Activated naive CD4-positive, alpha-beta T cell (primary cell): ENCODE measurements at places on chromosomes 7 and 10.

GRCh38 chr10:71757399-71757922, 15.9 kb downstream of the VSIR start:
- DNase-seq, result no peak

GRCh38 chr10:77157248-77158019, 480.2 kb downstream of the KCNMA1 start:
- DNase-seq, result no peak

DNA sequence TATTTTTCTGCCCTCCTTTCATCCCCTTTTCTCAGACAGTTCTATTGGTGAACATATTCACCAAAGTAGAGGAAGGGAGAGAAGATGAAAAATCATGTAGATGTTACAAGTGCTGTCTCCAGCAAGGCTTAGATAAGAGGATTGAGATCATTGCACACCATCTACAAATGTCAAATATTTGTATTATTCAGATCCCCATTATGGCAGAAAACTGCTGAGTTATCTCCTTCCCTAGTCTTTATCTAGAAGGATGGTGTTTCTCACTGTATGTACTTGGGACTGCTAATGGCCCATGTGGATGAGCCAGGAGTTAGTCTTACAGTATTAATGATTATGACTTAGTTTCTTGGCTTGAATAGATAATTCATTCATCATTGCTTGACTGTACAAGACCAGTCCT, 147.2 kb upstream of the EEPD1 start:
- no peak for DNase-seq

DNA sequence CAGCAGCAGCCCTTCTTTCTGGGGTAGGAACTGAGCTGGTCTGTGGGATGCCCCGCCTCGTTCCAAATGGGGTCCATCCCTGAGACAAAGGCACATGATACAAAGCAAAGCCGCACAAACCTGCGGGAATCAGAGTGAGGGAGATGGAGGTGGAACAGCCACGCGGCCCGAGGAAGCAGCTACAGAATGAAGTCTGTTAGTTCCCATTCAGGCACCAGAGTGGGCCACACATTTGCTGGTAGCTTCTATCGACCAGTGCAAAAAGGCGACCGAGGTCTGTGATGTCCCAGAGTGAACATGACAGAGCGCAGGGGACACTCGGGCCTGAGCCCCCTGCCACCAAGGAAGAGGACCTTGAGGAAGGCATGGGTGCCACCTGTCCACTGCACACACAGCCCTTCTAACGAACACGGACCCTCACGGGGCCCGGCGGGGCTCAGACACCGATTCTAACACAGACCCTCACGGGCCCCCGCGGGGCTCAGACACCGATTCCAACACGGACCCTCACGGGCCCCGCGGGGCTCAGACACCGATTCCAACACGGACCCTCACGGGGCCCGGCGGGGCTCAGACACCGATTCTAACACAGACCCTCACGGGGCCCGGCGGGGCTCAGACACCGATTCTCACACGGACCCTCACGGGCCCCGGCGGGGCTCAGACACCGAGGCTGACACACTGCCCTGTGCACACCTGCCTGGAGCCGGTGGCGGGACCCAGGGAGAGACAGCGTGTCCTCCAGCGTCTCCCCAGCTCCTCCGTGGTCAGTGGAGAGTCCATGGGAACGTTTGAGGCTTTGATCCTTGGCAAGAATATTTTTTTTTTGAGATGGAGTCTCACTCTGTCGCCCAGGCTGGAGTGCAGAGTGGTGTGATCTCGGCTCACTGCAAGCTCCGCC, 32.8 kb upstream of the FAM20C start:
- DNase-seq, result no peak

GRCh38 chr10:17038627-17039026, 91.0 kb downstream of the CUBN start:
- no peak for DNase-seq

- DNase-seq, result no peak
Measured at GRCh38 chr7:130853503-130854279, 119.7 kb upstream of the KLF14 start.

- no peak for DNase-seq
Measured at GRCh38 chr7:94055963-94056362, 51.8 kb upstream of the BET1 start.

DNA sequence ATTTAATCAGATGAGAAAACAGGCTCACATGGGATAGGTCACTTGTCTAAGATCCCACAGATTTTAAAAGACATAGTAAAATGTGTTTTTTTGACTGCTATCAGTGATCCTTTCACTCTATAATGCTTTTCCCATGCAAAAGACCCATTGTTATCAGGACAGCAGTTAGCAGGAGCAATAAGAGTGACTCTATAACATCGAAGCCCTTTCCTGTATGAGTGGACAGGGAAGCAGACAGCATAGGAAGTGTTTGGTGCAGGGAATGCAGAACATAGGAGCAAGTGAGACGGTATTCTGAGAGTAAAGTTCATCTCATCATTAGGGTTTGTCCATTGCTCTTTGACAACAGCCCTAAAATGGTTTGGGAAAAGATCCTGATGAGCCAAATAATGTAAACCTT, 68.5 kb downstream of the SLC25A13 start:
- DNase-seq, result no peak

DNA sequence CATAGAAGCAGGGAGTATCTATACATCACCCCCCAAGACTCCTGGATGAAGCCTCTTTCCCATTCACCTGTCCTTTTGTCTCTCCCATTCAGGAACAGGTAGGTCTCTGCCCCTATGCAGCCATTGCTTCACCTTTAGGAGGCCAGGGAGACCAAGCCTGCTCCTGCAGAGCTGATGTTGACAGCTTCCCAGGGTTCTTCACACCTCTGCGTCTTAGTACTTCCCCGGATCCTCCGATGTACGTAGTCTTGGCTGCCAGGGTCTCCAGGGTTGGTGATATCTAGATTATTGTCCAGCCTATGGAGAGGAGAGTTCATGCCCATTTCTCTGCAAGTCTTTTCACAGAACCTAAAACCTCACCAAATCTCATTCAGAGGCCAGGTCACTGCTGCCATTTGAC, 365.7 kb upstream of the KLF6 start:
- DNase-seq, result no peak

DNA sequence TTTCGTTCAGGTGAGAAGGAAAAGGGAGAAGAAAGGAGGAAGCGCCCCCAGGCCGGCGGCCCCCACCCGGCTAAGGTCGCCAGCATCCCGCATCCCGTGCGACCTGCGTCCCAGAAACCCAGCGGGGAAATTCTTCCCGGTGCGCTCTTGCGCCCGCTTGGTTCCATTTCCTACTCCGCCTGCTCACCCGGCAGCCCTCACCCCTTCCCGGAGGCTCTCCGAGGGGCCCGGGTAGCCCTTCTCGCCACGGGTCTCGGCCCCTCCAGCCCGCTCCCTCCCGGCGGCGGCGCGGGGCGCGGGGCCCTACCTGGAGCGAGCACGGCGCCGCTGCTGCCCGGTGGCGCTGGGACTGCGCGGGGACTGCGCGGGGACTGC, at the start of gene PRKCQ:
PRKCQ (minus strand) TSS at position 373 of the 375 bp plus-strand sequence. CDS start 65,141 bp downstream, outside the sequence.
- DNase-seq, result no peak

DNA sequence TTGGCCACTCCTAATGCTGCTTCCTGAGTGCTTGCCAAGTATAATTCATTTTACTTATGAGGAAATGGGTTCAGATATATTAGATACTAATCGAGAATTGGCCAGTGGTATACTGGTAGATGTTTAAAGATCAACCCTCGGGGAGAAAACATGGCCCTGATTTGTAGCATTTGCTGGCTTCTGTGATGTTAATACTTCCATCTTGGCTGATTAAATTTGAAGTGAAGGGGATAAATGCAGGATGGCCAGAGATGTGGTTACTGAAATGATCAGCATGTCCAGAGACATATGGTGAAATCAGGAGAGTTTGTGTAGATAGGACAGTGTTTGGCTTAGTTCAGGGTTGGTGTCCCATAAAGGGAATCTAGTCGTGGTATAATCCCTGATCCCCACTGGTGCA, 11.2 kb downstream of the UBE2D4 start:
- DNase-seq, result no peak

- DNase-seq, result no peak
Measured at GRCh38 chr10:119706521-119707278, 19.1 kb upstream of the INPP5F start.

DNA sequence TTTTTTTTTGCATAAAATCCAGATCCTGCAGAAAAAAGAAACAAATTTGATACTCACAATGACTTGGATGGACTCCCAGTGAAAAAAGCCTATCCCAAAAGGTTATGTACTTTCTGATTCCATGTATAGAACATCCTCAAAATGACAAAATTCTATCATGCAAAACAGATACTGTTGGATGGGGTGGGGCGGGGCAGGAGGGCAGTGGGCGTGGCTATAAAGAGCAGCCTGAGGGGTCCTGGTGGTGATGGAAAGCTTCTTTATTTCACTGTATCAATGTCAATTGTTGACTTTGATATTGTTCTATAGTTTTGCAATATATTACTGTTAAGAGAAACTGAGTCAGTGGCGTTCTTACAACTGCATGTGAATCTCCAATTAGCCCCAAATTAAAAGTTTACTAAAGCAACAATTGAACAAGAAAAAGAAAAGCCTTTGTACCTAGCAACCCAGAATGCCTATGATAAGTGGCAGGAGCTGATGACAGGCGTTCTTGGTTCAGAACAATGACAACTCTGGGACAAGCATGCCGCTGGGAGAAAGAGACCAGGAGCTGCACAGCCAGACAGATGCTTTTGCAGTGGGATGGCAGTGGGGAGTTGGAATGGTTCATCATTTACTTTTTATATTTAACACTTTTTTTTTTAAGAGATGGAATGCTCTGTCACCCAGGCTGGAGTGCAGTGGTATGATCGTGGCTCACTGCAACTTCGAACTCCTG, 101.9 kb downstream of the LHPP start:
- DNase-seq, result no peak

DNA sequence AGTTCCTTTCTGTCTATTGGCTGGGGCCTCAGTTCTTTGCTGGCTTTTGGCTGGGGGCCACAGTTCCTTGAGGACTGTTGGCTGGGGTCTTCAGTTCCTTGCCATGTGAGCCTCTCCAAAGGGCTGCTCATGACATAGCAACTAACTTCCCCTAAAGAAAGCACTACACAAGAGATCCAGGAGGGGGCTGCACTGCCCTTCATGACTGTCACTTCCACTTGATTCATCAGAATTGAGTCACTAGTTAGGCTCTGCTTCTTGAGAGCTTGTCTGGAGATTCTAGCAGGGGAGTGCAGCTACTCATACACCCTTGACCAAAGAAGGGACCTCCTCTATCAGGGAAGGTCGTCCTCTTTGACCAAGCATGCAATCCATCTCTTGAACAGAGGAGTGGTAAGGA, 38.0 kb upstream of the MKX start:
- no peak for DNase-seq

DNA sequence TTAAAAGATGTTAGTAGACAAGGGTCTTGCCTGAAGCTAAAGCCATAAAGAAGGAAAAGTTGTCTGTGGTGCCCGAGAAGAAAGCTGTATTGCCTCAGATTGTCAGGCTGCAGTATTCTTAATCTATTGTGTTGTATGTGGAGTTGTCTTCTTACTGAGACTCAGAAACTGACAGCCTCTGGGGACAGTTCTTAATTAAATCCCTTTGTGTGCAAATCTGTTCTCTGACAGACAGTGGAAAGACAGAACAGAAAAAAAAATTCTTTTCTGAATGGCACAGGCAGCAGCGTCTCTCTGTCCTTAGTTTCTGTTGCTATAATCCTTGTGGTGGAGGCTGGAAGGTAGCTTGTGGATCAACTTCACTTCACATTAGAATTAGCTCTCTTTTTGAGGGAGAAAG, 16.8 kb downstream of the VWC2 start:
- no peak for DNase-seq

GRCh38 chr10:22468570-22469320, 123.4 kb downstream of the SPAG6 start:
- DNase-seq, result no peak

DNA sequence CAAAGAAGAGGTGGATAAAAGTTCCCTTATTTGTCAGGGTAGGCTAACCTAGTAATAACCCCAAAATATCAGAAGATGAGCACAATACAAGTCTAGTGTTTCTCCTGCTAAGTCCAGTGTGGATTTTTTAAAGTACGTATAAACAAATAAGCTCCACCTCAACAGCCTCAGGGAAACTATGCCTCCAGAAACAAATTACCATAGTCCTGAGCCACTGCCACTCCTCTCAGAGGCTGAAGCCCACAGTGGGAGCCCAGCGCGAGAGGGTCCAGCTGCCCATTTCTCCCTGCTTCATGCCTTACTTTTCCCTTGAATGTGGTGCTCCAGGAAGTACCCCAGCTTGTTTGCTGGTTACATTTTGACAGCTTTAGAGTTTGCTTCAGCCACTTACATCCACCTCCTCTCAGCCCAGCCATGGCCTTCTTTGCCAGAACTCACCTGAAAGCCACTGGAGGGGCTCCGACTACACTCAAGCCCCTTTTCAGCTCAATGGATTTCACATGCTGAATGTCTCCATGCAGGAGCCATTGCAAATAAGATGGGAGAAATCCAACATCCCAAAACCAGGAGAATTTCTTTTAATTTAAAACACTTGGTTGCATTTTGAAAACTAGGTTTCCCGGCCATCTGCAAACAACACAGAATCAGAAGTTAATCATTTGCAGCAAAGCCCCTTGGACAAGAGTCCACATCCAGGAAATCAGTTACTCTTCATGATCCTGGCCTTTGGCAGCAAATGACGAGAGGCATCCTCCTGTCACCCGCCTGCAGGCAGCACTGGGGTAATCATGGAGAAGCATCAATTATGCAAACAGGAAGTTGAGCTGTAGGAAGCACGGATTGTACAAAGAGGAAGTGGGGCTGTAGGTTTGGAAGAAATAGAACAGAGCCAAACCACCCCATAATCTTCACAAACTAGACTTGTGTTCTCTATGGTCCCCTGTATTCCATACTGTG, 138.1 kb downstream of the HERPUD2 start:
- no peak for DNase-seq

DNA sequence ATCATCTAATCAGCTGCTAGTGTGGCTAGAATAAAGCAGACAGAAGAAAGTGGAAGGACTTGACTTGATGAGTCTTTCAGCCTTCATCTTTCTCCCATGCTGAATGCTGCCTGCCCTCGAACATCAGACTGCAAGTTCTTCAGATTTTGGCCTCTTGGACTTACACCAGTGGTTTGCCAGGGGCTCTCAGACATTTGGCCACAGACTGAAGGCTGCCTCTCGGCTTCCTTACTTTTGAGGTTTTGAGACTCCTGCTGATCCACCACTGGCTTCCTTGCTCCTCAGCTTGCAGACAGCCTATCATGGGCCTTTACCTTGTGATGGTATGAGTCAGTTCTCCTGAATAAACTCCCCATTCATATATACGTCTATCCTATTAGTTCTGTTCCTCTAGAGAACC, 26.0 kb downstream of the PLPP4 start:
- no peak for DNase-seq

GRCh38 chr7:8117195-8117594, 144.8 kb downstream of the ICA1 start:
- no peak for DNase-seq

DNA sequence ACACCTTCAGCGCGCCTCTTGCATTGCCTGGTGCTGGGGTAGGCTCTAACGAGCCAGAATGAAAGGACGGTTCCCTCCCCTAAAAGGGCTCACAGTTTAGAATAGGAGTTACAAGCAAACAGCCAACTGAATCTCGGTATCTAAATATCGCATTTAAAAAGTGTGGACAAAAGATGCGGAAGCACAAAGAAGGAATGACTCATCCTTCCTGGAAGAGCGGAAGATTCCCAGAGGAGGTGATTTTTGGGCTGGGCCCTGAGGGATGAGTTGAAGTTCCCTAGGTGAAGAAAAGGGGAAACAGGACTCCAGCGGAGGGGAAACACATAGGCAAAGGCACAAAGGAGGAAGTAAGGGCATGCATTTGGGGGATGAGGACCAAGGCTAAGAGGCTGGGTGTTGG, 29.9 kb downstream of the SRRM3 start:
- DNase-seq, result no peak
